ENCODE measurements at places on chromosomes 1 and 21.

- DNase-seq: peak; percentile 41
These were observed 75.3 kb downstream of the ST6GALNAC5 start for GRCh38 chr1:76942549-76942948.

DNA sequence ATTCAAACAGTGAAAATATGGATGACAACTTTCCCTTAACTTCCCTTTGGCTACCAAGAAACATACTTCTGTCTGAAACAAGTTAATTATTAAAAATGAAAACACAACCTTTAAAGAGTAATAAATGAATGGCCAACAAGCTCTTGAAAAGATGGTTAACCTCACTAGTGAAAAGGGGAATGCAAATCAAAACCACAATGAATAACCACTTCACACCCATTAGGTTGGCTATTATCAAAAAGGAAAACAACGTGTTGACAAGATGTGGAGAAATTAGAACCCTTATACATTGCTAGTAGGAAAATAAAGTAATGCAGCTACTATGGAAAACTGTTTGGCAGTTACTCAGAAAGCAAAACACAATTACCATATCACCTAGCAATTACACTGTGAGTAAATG, 14.1 kb downstream of the COP1 start:
- DNase-seq: peak; percentile 15

DNA sequence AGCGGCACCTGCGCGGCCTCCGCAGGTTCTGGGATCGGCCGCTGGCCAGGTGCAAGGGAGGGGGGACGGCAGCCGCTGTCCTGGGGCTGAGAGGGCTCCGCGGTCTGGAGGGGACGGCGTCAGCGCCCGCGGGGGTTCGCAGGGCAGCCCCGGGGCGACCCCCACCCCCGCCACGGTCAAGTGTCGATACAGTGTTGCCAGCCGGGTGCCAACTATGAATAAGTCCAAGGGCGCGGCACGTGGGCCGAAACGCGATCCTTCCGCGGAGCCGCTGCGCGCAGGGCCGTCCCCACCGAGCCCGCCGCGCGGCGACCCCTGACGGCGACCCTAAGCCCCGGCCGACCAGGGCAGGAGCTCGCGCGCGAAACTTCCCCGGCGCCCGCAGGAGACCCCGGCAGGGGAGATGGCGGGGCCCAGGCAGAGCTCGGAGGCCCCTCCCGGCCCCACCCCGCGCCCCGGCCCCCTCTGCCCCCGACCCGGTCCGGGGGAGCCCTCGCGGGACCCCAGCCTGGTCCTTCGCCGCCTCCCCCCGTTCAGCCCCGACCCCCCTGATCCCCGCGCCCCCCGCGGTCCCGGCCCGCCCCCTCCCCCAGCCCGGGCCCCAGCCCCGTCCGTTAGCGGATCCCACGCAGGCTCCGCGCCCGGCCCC, 586 bp upstream of the AGPAT3 start:
- no peak for DNase-seq

DNA sequence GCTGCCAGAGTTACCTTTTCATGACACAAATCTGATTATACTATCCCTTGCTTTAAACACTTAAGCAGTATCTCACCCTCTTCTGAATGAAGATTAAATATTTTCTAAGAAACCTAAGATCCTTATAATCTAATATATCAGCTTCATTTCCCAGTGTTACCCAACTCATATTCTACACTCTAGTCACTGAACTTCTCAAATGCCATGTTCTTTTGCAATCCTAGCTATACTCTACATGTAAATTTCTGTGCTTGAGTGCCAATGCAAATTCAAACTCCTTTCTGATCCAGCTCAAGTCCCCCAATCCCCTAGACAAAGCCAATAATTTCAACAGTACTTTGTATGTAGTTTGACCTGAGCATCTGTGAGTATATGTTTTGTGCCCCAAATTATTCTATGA, 293.9 kb downstream of the SDCCAG8 start:
- no peak for DNase-seq

GRCh38 chr1:92478393-92478792, 8.3 kb downstream of the GFI1 start:
- no peak for DNase-seq

DNA sequence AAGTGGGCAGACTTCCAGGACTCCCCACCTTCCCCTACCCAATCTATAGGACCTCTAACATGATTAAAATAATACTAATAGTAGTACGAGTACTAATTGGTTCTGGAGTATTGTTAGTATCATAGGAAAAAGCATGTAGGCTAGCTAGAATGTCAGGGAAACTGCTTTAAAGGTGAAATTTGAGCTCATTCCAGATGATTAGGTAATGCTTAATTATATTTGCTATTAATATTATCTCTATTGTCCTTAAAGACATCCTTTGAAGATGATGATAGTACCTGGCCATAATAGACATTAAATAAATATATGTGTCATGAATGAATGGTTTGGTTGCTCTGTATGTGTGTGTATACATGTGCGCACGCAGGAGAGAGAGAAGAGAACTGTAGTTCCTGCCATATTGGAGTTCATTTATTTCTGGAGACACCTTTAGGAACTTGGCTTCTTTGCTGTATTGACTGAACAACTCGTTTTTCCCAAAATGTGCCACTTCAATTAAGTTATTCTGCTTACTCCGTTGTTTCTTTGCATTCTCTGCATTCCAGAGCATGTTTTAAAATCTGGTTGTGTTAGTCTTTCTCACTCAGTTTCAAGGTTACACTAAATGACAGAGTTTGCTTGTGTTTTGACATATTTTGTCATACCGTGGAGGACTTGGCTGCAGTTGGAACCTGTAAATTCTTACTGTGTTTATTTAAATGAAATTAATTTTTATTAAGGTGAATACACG, 117.1 kb downstream of the OSBPL9 start:
- no peak for DNase-seq

GRCh38 chr1:87766737-87767136, 438.1 kb downstream of the LMO4 start:
- DNase-seq: no peak

DNA sequence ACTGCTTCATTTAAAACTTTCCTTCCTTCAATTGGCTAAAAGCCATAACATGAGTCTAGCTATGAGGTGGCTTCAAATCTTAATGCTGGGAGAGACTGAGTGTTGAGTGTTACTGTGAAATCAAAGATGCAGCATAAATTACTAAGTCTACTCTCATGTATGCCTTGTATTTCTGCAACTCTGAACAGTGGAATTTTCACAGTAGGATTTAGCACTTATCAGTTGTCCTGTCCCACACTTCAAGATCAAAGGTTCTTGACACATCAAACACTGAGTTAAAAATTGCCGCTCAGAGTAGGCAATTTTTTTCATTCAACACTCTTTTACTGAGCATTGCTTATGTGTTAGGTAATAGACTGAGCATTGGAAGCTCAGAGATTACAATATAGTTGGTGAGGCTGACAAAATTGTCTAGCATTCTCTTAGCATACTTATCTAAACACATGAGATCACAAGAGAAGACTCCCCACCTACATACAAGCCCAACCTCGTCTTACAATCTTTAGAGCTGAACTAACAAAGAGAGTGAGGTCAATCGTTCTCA, 56.4 kb upstream of the ADORA3 start:
- DNase-seq: peak; percentile 41

DNA sequence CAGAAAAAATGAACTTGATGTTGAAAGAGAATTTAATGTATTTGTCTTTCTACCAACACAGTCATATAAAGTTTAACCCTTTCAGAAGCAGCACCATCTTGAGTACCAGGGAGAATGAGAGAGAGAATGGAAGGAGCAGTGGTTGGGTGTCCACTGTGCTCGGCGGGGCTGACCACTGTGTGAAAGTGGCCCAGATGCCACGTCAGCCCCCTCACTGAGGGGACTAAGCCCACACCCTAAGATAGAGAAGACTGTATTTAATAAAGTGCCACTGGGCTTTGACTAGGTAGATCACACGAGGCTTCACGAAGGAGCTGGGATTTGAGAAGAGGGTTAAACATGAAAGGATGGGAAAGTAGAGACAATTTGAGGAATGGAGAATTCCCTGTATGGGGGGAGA, 31.2 kb downstream of the BATF3 start:
- DNase-seq: no peak

GRCh38 chr1:145695821-145696629, 11.1 kb downstream of the PDZK1 start:
- DNase-seq: no peak

DNA sequence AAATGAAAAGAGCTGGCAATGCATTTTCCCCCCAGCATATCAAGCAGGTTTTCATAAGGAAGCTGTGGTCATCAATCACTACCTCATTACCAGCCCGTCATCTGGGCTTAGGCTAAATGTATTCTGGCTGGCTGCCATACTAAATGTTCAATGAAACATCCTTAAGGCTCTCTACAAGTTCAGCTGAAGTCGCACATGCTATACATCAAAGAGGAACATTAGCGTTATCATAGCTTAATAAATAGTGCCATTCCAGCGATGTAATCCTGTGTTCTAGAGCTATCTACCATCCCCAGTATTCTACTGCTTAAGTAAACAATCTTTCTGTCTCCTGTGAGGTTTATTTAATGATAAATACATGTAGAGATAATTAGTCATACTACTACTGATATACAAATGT, 288.8 kb downstream of the DPYD start:
- DNase-seq: peak; percentile 6

GRCh38 chr21:34526241-34526617, 14.2 kb upstream of the KCNE1 start:
- peak; percentile 11 for DNase-seq

DNA sequence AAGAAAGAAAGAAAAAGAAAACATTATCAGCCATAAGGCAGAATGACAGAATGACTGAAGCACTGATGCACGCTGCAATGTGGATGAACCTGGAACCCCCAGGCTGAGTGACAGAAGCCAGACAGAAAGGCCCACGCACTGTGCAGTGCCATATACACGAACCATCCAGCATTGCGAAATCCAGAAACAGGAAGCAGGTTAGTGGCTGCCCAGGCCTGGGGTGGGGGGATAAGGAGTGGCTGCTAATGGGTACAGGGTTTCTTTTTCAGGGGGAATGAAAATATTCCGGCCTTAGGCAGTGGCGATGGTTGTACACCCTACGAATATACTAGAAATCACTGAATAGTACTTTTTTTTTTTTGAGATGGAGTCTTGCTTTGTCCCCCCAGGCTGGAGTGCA, 57.0 kb downstream of the CHD5 start:
- no peak for DNase-seq

GRCh38 chr21:36487641-36488307, 7.9 kb upstream of the CLDN14 start:
- no peak for DNase-seq

- DNase-seq: no peak
These were observed 541 bp downstream of the USP48 start for GRCh38 chr1:21782349-21782867.

- DNase-seq: no peak
These were observed 834.3 kb downstream of the KCNT2 start for GRCh38 chr1:195773931-195774330.

GRCh38 chr1:19157653-19158052, 52.4 kb downstream of the UBR4 start:
- DNase-seq: no peak

DNA sequence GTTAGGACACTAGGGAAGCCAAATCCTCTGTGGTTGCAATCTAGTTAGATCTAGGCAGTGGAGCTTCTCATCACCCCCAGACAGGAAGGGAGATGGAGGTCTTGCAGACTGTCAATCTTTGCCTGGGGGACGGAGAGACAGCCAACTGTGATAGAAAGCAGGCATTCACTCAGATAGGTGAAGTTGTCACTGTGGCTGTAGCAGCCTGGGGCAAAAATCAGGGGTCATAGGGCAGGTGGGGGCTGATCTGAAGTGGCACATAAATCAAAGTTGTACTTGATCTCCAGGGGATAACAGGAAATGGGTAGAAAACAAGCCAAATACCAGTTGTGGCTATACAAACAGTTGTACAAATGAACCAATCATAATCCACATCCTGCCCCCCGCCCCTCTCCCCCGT, 620.9 kb upstream of the USP24 start:
- no peak for DNase-seq

GRCh38 chr1:92484472-92485380, 2.0 kb downstream of the GFI1 start:
- DNase-seq: no peak

GRCh38 chr1:64073705-64074104, 129.7 kb upstream of the UBE2U start:
- no peak for DNase-seq

GRCh38 chr1:110756506-110756905, 81.8 kb upstream of the KCNA3 start:
- DNase-seq: no peak

DNA sequence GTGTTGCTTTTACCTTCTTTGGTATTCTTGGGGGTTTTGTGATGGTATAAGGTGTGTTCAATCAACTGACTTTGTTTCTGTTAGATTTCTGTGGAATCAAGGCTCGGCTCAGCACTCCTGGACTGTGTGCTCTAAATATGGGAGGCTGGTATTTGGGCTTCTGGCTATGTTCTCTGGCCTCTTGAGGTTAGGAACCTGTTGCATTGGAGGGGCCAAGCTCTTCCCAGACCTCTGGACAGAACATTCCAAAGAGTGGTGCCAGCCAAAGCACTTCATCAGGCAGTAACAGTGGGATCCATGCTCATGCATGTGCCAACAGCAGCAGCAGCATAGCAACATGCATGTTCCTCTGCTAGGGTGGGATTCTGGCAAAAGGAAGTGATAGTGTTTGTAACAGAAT, 8.3 kb downstream of the KRTAP19-7 start:
- no peak for DNase-seq

GRCh38 chr1:219177363-219177762, 3.7 kb downstream of the LYPLAL1 start:
- no peak for DNase-seq

DNA sequence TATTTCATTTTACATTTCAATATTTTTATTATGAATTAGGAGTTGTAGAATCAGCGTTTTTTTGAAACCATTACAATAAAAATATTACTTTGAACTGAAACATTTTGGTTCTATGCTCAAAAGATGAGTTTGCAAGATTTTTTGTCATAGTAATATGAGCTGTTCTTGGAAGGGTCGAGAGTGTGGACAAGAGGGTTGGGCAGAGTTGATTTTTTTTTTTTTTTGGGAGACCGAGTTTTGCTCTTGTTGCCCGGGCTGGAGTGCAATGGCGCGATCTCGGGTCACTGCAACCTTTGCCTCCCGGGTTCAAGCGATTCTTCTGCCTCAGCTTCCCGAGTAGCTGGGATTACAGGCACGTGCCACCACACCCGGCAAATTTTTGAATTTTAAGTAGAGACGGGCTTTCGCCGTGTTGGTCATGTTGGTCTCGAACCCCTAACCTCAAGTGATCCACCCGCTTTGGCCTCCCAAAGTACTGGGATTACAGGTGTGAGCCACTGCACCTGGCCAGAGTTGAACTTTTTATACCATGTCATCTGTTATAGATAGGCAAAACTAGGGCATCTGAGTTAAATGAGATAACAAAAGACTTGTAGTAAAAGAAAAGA, 3.3 kb downstream of the CACYBP start:
- no peak for DNase-seq

DNA sequence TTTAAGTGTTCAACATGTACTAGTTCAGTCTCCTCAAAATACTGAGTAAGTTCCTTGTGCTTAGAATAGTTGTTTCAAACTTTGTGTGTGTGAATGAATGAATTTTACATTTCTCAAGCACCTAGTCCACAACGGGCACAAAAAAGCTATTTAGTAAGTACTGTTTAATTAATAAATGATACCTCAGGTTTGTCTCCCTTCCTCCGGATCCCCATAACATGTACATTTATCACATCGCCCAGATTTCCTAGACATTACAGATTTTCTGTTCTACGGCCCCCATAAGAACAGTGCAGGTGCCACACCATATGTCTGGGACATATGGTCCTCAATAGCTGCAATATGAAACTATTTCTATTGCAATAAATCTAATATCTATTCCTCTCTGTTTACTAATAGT, 1.3 kb upstream of the TTF2 start:
- no peak for DNase-seq

Measured in RCC 7860 (cell line).